ENCODE measurements at places on chromosomes 3 and 15.

GRCh38 chr3:135038186-135038585 is 243.1 kb downstream of the EPHB1 start:
- DNase-seq: no peak

- peak; percentile 85 for DNase-seq
These were observed 407.1 kb downstream of the VPS13C start for GRCh38 chr15:61653110-61653509.

DNA sequence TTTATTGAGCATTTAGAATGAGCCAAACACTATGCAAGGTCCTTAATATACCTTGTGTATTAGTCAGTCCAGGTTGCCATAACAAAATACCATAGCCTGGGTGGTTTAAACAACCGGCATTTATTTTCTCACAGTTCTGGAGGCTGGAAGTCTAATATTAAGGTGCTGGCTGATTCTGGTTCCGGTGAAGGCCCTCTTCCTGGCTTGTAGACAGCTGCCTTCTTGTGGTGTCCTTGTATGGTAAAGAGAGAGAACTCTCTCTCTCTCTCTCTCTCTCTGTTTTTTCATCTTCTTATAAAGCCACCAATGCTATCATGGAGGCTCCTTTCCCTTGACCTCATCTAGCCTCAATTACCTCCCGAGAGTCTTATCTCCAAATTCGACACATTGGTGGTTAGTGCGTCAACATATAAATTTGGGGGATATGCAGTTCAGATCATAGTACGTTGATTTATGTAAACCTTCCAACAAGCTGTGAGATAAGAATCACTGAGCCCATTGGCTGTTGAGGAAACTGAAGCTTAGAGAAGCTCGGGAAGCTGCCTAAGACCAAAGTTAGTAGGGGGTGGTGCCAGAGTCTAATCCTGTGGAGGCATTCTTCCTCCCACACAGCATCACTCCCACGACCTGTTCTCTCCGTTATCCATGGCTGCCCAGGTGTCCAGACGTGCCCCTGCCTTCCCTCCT is 298.0 kb upstream of the PROK2 start:
- no peak for DNase-seq

DNA sequence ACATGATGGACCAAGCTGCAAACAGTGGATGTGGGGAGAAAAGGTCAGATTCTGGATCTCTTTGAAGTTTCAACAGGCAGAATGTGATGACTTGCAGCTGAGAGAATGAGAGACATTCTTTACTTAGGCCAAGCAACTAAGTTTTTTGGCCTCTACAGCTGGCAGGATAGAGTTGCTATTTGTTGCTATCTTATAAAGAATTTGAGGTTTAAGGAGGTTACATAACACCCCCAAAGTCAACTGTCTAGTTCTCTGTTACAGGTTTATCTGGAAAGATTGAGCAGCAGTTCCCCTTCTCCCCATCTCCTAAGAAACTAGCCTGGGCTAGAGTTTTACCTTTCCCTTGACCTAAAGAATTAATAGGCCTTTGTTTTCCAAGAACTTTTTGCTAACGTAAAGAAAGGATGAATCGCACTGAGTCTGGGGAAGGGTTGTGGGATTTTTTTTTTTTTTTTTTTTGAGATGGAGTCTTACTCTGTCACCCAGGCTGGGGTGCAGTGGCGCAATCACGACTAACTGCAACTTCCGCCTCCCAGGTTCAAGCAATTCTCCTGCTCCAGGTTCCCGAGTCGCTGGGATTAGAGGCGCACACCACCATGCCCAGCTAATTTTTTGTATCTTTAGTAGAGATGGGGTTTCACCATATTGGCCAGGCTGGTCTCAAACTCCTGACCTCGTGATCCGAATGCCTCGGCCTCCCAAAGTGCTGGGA is 26.6 kb upstream of the SLMAP start:
- no peak for DNase-seq

- DNase-seq: no peak
These were observed 69.1 kb downstream of the MEGF11 start for GRCh38 chr15:66184492-66184891.

DNA sequence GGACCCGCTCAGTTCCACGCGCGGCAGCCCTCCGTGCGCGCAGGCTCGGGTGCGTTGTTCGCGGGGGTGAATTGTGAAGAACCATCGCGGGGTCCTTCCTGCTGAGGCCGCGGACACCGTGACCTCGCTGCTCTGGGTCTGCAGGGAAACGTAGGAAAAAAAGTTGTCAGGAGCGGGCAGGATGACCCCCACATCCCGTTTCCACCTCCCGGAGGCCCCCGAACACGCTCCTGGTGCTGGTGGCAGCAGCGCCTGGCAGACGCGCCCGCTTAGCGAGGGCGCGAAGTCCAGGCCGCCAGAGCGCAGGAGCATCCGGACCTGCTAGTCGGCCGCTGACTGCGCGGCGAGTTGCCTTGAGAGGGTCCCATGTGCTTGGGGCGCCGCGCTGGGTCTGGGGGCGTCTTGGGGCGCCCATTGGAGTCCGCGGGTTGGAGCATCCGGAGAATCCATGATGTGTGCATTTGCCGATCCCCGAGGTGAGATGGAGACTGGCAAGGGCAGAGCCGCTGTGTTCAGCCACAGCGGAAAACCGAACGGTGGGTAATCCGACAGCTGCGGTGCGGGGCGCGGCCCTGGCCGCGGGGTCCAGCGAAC is 520 bp downstream of the GREM1 start:
- no peak for DNase-seq

DNA sequence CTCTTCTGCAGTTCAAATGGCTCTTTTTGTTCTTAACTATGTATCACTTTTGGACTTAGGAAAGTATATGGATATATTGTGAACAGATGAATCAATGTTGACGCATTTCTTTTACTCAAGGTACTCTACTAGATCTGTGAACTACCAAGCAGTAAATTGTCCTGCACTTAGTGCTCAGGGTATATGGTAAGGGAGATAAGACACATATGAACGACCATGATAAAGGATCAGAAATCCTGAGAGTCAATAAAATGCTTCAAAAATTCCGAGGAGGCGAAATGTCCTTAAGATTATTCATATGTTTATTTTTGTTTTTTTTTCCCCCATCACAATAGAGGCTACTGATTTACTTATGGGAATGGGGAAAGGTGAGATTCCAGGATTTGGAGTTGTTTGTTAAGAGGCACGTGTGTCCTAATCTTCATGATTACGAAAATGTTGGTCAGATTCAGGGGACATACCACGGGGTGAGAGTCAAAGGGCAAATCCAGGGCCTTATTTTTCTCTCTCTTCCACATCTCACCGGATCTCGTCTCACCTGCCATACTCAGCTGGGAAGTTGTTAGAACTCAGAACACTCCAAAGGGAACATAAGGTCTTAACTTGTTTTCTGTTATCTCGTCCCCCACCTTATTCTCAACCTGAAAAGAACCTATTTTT is 475.1 kb upstream of the TBL1XR1 start:
- DNase-seq: no peak

DNA sequence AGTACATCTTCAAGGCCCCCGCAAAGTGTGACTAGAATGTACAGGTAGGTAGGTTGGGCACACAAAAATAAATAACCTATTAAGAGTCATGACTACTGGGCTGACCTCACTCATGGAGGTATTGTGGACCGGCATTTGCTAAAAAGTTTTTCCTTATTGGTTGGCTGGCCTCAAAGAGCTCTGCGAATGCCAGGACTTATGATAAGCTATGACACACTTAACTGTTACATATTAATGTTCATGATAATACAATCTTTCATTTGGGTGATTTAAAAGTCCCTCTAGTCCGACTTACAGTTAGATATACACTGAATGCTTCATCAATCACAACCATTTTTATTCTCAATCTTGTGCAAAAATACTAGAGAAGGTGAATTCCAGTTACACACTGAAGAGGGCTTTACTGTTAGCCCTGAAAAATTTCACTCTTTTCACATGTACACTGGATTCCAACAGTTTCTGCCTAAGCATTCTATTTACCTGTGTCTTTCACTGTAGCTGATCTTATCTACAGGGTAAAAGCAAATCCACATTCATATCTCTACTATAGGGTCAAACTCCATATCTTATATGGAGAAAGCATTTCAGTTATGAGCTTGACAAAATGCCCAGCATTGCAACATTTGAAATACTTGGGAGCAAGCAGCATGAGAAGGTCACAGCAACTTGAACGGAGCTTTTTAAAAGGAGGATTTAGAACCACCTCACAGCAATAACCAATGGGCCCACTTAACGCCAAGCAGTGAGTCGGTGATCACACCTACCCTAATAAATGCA is 329.1 kb downstream of the FOXP1 start:
- DNase-seq: no peak

DNA sequence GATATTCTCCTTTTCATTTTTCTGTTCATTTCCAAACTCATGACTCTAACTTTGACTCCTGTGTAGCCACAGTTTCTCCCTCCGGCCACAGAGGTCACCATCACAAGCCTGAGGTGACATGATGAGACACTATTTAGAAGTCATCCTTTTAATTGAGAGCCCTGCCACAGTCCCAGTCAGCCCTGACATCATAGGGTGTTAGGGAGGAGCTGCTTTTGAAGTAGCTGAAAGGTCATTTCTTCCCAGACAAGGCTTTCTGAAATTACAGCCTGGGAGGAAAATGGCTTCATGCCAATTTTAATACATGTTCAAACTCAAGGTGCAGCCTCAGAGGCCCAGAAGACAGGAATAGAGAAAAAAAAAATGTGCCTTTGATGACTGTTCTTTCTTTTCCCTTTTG is 532.8 kb upstream of the TGFBR2 start:
- no peak for DNase-seq

- DNase-seq: no peak
These were observed 701.8 kb upstream of the CFAP20DC start for GRCh38 chr3:59751606-59752005.

DNA sequence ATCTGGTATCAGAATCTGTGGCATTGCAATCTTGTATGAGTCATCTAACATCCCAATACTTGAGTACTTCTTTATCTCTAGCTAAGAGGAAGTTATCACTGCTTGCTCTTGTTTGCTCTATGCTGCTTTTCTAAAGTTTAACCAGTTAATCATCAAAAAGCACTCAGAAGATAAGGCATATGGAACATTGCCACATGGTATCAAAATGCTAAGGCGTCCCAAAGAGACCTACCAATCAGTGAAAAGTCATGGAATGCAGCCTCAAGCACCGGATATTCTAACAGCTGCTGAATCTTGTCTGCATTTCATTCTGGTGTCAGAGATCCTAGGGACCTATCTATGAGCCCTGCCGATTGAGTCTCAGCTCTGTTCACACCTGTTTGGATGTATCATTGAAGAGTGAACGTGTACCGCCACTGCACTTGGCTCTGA is 192.8 kb downstream of the ARPP21 start:
- DNase-seq: no peak

GRCh38 chr3:29268651-29269050 is 12.2 kb upstream of the RBMS3 start:
- no peak for DNase-seq

- no peak for DNase-seq
These were observed 60.5 kb upstream of the ULK4 start for GRCh38 chr3:42022355-42022754.

DNA sequence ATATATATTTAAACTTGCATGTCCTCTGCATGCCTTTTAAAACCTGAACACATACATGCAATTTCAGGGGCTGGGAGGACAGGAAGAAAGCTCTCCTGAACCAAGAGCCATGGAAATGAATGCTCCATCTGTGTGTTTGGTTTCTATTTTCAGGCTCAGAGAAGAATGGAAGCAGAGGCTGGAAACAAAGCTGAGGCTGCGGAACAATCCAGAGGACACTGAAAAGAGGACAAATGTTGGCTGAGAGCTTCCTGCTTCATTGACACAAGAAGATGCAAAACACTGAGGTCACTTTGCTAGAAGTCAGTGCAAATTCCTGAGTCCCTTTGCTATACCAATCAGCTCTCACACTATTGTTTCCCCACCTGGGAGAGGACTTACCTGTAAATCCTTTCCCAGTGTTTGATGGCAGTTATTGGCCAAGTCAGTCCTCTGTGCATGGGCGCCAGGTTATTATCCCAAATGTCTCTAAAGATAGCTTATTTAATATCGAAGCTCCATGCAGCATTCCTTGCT is 12.7 kb downstream of the FAM240A start:
- DNase-seq: no peak

DNA sequence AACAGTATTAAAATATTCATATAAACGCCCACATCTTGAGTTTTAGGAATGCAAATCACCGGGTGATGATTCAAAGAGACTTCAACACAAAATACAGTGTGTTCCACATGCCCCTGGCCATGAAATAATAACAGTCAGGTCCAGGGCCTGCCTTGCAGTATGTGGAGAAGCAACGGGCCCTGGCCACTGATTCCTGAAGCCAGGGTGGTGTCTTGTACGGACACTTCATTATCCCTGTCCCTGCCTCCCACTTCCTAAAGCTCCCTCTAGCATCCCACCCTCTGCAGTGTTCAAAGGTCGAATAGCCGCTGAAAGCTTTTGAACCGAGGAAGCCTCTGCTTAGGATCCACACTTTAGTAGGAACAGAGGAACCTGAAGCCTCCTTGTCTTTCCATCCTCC is 50.4 kb upstream of the PCSK6 start:
- no peak for DNase-seq

DNA sequence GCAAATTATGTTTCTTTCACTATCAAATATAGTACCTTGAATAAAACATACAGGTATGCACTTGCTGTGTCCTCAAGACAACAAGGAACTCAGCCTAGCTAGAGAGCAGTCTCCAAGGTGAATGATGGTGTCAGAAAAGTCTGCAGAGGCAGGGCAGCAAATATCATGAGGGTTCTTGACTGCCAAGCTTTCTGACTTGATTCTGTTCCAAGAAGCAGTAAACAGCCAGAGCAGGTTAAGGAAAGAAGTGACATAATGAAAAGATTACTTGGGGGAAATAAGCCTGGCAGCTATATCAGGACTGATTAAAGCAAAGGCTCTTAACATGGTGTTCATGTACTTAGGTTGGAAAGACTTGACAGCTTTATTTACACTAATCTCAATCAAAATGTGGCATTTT is 192.2 kb upstream of the GADL1 start:
- no peak for DNase-seq

- no peak for DNase-seq
These were observed 207.8 kb downstream of the THSD4 start for GRCh38 chr15:71323082-71323481.

GRCh38 chr3:427128-427527 is 230.6 kb downstream of the CHL1 start:
- no peak for DNase-seq

DNA sequence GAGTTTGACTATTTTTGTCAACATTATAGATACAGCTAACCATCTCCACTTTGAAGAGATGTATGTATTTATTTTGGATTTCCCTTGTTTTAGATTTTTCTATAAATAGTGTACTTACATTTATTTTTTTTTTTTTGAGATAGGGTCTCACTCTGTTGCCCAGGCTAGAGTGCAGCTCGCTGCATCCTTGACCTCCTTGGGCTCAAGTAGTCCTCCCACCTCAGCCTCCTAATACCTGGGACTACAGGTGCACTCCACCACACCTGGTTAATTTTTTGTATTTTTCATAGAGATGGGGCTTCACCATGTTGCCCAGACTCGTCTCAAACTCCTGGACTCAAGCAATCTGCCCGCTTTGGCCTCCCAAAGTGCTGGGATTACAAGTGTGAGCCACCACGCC is 55.3 kb upstream of the TRPM1 start:
- DNase-seq: no peak
